ENCODE measurements at places on chromosomes 3 and 15.

GRCh38 chr3:57224856-57225255 lies 2.7 kb upstream of the APPL1 start:
- no peak for DNase-seq

GRCh38 chr3:116776880-116777785 lies 67.6 kb downstream of the TUSC7 start:
- no peak for DNase-seq

DNA sequence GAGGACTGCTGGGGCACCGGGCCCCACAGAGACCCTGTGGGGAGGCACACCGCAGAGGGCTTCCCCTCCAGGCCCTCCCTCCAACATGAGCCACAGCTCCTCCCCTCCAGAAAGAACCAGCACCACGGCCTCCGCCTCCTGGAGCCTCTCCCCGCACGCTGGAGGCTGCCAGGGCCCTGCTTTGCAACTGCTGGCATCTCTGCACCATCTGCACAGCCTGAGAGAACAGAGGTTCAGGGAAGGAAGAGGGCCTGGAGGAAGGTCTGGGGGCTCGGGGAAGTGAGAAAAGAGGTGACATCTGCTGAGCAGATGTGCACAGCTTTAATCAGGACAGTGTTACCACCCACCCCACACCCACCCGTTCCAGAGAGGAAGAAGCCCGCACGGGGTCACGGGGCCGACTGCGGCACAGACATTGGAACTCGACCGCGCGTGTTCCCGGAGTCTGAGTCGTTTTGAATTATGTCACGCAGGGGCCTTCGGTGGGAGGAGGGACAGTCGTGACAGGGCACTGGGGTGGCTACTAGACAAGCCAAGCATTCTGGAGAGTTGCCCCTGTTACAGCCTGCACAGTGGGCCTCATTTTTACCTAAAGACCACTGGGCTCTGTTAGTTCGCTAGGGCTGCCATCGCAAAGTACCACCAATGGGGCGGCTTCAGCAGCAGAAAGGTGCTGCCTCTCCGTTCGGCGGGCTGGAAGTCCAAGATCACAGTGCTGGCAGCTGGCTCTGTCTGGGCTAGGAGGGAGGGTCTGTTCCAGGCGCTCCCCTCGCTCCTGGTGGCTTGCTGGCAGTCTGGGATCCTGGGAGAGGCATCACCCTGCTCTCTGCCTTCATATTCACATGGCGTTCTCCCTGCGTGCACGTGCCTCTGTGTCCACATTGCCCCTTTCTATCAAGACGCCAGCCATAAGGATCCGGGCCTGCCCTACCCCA lies 194.8 kb downstream of the XXYLT1 start:
- no peak for DNase-seq

GRCh38 chr3:112508860-112509259 lies 9.6 kb upstream of the BTLA start:
- no peak for DNase-seq

- no peak for DNase-seq
These were observed 63.1 kb downstream of the LPP start for GRCh38 chr3:188217011-188217463.

GRCh38 chr3:48679411-48680391 lies 6.0 kb downstream of the NCKIPSD start:
- DNase-seq = no peak

- no peak for DNase-seq
These were observed 199.7 kb downstream of the AKAP13 start for GRCh38 chr15:85579957-85580694.

DNA sequence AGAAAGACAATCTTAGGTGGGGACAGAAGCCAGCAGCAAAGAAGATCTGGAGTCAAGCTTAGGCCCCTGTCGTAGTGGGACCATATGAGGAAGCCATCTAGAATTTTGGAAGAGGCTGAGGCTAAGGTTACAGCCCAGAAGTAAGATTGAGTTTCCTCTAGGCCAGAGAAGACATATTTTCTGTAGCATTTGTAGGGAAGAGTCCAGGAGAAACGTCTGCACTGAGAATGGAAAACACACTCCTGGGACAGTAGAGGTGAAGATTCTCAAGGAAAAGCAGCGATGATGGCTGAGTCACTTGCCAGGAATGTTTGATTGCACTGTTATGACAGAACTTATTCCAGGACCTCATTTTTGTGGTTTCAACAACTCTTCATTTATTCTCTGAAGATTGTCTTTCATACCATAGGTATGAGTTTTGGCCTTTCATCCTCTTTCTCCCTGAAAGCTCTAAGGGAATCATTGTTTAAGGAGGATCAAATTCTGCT lies 107.2 kb downstream of the GTPBP8 start:
- peak; percentile 94 for DNase-seq

- DNase-seq = no peak
These were observed 381.2 kb upstream of the ATP11B start for GRCh38 chr3:182412066-182412465.

GRCh38 chr15:40439461-40439959 lies 1.2 kb upstream of the BAHD1 start:
- DNase-seq = no peak

DNA sequence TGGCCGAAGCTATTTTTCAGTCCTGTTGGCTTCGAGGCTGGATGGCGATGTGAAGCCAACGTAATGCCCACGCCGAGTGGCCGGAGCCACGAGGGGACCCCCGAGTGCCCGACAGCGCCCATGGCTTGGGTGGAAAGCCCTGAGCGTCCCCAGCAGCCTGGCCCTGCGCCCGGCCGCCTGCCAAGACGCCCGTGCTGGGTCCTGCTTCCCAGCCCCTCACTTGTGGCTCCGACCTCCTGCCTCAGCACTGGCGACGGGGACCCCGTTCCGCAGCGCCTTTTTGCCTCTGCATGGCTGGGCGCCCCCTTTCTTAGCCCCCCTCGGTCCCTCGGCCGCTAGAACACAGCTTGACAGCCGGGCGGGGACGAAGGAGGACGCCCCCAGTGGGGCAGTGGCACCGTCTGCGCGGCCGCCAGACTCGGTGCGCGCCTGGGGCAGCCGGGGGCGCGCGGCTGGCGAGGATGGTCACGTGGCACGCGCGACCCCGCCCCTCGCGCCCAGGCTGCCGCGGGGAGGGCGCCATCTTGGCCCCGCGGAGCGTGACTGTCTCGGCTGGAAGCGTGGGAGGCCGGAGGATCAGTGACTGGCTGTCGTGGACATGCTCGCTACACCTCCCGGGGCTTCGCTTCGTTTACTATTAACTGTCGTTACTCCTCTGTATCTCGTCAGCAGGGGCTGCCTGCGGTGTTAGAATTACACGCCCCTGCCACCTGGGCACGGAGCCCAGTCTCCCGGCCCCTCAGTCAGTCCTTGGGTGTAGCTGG lies 626 bp upstream of the GPR176 start:
- no peak for DNase-seq

Measured in HS-5 (cell line).